Choroid plexus epithelial cell (primary cell): ENCODE measurements at places on chromosomes 7 and 10.
A peak's percentile ranks its signal among the peaks of the same experiment; 100 is the strongest.

GRCh38 chr7:43647339-43647672, 64.4 kb downstream of the STK17A start:
- peak; percentile 94 for DNase-seq

- DNase-seq = peak; percentile 60
Observed at GRCh38 chr7:134741907-134742635, 37.4 kb upstream of the CALD1 start.

DNA sequence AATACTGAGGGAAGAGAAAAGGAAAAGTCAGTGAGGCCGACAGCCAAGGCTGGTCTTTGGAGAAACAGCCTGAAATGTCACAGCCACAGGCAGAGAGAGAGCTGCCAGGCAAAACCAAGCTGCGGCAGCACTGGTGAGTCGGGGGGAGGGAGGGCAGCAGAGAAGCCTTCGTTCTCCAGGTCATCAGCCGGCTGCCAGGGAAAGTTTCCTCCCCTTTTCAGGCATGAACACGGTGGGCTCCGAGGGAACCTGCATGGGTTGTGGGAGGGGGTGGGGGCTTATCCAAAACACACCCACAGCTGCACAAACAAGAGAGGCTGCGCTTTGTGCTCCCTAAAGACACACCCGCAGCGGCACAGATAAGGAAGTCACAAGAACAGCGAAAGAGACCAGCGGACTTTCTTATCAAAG, 62.3 kb upstream of the NKX6-2 start:
- DNase-seq = no peak

GRCh38 chr10:77587416-77587790, 50.2 kb downstream of the KCNMA1 start:
- no peak for DNase-seq

DNA sequence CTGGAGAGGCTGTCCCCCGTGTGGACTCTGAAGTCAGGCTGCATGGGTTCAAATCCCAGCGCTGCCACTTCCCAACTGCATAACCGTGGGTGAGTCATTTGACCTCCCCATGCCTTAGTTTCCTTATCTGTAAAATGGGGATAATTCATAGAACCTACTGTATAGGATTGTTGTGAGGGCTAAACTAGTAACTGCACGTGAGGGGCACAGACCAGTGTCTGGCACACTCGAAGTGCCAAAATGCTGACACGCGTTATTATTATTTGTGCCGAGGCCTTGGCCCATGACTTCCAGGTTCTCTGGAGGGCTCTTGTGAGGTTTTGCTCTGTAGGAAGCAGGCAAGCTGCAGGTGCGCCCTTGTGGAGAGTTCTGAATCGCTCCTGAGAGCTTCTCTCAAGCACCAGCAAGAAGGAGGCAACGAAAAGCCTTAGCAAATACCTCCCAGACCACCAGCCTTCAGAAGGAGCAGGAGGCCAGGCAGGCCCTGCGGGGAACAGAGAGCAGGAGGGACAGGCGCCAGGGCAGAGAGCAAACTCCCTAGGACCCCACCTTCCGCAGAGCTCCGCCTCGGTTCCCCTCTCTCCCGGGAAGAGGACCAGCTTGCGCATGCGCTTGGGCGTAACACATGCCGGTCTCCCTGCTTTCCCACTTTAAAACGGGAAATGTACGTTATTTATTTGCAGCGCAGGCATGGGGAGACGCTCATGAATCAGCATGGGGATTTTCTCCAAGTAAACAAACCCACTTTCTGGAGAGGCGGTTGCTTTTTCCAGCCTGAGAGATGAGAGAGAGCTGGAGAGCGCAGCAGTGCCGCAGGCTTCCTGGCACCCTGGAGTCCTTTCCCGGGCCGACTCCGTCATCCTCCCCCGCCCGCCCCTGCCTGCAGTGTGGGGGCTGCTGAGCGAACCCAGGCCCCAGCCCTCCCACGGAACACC, 39.6 kb downstream of the SORCS3 start:
- DNase-seq = no peak

DNA sequence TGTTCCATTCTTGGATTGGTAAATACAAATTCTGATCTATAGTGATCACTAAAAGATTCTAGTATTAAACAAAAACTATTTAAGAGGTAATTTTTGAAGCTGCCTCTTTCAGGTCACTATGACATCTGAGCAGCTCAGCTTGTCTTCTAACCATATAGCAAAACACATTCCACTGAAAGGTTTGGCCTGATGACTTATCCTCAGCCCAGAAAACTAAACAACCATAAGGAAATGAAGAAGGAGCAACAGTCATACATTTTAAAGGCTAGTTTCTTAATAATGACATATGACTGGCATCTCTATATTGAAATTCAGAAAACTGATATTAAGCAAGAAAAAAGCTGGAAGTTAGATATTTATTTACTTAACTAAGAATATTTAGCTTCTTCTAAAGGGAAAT, 24.6 kb downstream of the NT5C2 start:
- DNase-seq = peak; percentile 79
